ENCODE measurements at places on chromosomes 5 and 9.
A peak's percentile ranks its signal among the peaks of the same experiment; 100 is the strongest.

- DNase-seq = no peak
Measured at GRCh38 chr5:121915765-121916164, 46.0 kb upstream of the SRFBP1 start.

- DNase-seq = no peak
Measured at GRCh38 chr5:174559141-174559540, 165.2 kb upstream of the MSX2 start.

- DNase-seq = no peak
Measured at GRCh38 chr9:114680259-114681001, 1.6 kb downstream of the TEX48 start.

GRCh38 chr5:4553130-4553529 is 587.0 kb upstream of the ADAMTS16 start:
- no peak for DNase-seq

DNA sequence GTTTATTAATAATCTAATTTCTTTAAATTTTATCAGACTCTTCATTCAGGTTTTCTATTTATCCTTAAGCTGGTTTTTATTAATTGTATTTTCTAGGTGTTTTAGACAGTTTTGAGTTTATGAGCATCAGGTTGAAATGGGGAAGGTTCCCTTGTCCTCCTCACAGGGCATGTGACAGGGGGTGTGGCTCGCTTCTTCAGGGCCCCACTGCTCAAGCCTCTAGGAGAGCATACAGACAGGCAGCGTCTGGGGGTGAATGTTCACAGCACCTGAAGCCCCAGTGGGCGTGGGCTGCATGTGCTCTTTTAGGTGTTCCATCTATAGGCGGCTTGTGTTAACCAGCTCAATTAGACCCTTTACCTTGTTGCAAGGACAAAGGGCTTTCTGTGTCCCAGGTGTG is 78.2 kb upstream of the RUFY1 start:
- no peak for DNase-seq

GRCh38 chr9:86637515-86637914 is 283.3 kb upstream of the TUT7 start:
- DNase-seq = no peak

DNA sequence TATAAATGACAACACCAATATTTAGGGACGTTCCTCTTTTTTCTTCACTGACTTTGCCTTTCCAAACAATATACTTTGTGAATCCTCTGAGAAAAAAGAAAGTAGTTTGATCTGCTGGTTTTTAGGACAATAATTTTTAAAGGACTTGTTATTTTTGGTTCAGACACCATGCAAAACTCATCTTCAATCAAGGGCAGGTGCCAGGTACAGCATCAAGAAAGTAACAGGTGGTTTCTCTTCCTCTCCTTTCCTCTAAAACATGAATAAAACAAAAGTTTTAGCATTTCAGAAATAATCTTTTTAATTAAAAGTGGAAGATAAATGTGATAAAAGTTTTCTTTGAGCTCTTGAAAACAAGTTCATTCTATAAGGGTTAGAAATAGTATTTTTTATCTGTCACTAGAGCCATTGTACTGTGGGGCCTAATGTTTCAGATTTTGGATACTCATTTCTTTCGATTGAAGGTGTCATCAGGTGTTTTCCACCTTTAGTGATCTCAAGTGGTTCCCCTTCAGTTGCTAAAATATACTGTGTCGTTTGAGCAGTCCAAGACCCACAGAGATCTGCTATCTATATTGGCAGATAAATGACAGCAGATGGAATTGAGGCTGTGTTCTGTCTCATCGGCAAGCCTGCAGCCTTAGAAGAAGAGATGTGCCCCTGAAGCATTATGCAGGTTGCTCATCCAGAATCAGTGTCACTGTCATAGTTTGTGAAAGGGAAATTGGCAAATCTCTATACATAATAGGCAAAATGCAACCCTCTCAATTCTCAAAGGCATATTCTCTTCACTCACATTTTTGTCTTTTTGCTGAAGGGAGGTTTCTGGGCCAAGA is 499.7 kb downstream of the PDE4D start:
- no peak for DNase-seq

GRCh38 chr5:58184910-58185309 is 275.0 kb downstream of the PLK2 start:
- DNase-seq = no peak

DNA sequence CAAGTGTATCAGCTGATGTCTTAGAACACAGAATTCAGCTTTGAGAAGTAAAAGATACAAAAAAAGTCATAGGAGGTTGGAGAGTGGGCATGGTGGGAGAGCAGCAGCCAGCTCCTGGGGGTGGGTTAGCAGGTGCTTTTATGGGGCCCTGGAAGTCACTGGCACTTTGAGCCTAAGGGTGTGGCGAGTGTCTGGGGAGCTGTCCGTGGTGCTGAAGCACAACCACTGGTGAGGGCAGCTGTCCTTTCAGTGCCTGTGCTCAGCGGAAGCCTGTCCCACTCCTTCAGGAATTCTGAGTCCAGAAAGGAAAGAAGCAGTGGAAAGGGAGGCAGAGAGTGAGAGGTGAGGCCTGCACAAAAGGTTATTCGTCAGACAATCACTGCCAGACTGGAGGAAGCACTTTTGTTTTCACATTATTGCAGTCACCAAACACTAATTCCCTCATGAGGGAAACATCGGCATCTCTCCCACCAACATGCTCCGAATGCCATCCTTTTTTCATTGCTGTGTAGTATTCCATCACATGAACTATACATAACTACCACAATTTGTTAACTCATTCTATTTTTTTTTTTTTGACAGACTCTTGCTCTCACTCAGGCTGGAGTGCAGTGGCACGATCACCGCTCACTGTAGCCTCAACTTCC is 59.4 kb upstream of the RAPGEF1 start:
- peak; percentile 55 for DNase-seq

DNA sequence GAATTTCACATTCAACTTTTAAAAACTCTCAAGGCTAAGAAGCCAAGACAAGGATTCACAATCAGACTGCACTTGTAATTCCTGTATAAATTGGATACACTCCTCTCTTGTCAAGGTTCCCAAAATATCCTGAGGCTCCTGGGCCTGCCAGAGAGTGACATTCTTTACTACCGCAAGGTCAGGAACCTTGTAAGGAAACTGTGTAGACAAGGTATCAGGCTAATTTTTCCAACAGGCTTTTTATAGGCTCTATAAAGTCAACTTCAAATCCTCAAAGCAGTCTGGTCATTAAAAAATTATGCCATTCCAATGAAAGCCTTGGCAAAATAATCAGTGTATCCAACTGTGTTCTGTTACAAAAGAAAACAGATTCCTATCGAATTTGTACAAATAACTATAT is 15.5 kb upstream of the PAIP1 start:
- DNase-seq = no peak

DNA sequence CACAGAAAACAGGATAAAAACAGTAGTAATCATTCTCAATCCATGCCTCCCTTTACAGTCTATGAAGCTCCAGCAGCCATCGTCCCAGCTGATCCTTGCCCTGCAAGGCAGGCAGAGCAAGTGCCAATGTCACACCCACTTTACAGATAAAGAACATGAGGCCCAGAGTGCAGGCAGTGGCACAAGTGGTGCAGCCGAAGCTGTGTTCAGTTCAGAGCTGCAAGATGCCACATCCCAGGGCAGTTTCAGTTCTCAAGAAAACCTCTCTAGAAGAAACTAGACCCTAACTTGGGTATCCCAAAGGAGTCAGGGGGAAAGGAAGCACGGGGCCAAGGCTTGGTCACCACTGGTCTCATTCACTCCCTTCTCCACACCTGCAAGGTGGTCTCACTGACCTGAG is 34.6 kb upstream of the CPLX2 start:
- DNase-seq = no peak

DNA sequence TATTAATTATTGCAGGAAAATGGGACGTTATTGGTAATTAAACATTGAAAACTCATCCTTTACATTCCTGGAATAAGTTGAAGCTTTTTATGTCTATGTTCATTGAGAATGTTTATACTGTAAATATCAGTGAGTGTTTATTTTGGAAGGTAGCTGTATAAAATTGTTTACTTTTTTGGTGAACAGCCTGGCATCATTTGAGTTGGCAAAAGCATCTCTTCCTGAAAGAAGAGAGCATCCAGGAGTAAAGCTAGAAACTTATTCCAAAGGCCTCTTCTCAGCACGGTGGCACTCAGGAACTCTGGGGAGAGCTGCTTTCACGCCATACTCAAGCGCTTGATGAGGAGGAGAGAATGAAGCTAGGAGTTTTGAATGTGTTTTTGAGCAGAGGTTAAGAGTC is 79.9 kb downstream of the GAPVD1 start:
- no peak for DNase-seq

DNA sequence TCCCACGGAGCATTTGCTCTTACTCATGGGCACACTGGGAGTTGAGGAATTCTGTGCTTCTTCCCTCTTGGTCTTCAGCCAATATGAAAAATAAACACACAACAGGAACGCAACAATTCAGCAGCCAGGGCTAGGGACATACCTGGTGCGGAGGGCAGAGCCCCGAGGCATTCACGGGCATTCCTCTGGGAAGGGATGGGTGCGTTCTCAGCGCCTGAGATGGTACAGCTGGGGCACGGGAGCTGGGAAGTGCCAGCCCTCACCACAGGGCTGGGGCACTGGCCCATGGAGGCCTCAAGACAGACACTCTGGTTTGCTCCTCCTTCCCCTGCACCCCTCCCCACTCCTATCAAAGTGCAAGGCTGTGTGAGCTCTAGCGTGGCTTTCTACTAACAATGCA is 2.1 kb downstream of the SLC6A3 start:
- no peak for DNase-seq

- DNase-seq = no peak
Measured at GRCh38 chr5:141914199-141914743, 9.4 kb upstream of the DELE1 start.

DNA sequence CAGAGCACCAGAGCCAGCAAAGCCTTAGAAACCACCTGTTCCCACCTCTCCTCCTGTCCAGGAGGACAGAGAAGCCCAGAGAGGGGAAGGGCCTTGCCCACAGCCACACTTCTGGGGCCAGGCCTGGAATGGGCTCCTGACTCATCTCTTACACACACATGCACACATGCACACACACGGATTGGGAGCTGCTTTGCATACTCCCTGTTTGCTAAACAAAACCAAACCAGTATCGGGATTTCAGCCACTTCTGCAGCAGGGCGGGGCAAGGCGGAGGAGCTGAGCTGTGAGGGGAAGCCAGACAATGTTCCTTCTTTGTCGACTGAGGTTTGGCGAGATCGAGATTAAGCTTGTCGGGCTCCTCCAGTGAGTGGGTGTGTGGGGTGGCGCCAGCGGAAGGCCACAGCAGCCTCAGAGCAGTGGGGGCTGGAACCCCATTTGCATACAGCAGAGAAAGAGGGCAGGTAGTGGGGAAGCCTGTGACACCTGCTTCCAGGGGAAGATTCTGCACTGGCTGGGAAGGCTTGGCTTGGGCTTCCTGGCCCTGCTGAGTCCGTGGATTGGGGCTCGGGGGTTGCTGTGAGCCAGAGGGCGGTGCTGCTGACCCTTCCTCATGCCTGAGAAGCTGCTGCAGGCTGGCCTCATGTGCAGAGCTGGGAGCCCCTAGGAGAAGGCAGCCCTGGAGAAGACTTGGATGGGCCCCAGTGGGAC is 16.1 kb downstream of the GFI1B start:
- DNase-seq = no peak

GRCh38 chr5:95709967-95710650 is 21.0 kb upstream of the RHOBTB3 start:
- DNase-seq = no peak

DNA sequence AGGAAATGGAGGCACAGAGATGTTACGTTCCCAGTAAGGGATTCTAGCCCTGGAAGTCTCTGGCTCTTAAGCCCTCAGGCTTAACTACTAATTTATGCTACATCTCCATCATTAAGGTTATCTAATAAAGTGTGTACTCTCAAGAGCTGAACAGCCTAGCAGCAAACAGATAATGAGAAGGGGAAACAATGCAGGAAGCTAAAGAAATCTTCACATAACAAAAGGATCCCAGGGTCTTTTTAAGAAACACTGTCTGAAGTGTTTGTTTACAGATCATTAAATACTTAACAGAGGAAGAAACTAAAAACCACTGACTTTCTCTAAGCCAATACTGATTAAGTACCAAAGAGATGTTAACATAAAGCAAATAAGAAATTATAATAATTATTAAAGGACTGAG is 129.0 kb downstream of the PAPPA start:
- DNase-seq = no peak
